ENCODE measurements at places on chromosomes 1 and 21.

DNA sequence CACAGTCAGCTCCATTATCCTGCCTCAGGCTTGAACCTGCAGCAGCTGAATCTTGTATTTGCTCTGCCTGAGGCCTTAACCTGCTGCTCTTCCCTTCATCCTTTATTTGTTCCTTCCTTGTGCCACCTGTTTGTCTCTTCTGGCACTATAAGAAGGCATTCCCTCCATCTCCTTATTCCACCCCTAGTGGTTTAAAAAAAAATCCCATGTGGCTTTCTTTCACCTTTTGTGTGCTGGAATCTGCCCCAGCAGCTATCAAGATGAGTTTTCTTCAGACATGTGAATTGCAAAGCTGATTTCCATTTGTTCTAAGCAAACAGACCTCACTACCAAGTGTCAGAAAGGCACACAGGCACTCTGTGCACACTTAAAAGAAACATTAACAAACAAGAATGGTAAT lies 294.6 kb downstream of the TTLL7 start:
- no peak for DNase-seq

GRCh38 chr21:43689556-43690337 lies 29.2 kb upstream of the PDXK start:
- no peak for DNase-seq

- DNase-seq, result no peak
These were observed 390.4 kb downstream of the TGFB2 start for GRCh38 chr1:218735436-218736032.

GRCh38 chr21:16841975-16842695 lies 670.7 kb upstream of the CXADR start:
- DNase-seq, result no peak

GRCh38 chr1:196466654-196467053 lies 141.6 kb downstream of the KCNT2 start:
- DNase-seq, result no peak

All from stimulated activated CD4-positive, alpha-beta T cell treated with anti-CD3 and anti-CD28 coated beads, Interleukin-2, amount 100 ng/mL, for 4 hours (primary cell).